ENCODE measurements at places on chromosomes 2 and 18.
A peak's percentile ranks its signal among the peaks of the same experiment; 100 is the strongest.

DNA sequence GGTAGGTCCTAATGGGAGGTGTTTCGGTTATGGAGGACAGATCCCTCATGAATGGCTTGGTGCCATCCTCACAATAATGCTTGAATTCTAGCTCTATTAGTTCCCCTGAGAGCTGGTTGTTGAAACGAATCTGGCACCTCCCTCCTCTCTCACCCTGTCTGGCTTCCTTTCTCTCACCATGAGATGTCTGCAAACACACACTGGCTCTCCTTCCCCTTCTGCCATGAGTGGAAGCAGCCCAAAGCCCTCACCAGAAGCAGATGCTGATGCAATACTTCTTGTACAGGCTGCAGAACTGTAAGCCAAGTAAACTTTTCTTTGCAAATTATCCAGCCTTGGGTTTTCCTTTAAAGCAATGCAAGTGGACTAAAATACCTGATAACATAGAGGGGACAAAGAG, 86.6 kb downstream of the RND3 start:
- DNase-seq, result no peak

- DNase-seq, result peak; percentile 9
Observed at GRCh38 chr18:76449111-76449453, 46.0 kb downstream of the ZNF516 start.

DNA sequence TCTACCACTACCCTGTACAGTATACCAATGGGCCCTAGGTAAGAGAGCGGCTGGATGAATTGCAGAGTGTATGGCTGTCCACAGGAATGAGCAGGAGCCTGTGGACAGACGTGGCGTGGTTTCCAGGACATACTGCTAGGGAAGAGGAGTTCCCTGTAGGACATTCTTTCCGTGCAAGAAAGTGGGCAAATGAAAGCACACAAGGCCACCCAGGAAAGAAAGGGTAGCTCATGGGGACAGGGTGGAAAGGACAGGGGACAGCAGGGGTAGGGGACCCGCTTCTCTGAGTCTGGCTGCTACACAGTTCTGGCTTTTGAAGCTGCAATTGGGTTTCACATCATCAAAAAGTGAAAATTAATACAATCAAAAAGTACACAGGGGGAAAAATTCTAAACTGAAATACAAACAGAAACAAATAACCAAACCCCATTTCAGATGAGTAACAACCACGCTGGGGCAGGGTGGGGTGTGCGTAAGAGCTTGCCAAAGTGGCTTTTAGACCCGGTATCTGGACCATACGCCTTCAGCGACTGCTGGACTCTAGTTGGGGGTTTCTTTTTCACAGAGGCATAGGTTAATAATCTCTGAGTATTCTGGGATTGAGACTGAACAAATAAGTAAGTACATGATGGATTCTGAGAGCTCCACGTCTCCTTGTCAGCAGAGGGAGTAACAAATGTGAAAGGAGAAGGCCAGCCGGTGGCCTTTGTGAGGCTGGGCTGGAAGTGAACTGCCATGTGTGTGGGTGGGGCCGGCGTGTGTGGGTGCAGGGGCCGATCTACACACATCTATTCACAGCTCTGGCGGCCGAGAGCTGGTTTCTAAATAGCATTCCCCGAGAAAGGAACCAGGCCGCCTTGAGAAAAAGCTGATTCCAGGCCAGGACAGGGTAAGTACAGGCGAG, 84.0 kb downstream of the HDAC4 start:
- DNase-seq, result peak; percentile 38

- DNase-seq, result no peak
Observed at GRCh38 chr2:144801766-144802165, 281.8 kb upstream of the ZEB2 start.

- DNase-seq, result no peak
Observed at GRCh38 chr2:238425979-238426567, 654 bp upstream of the ASB1 start.
